Ureter (tissue), 1 donor: ENCODE measurements at places on chromosomes 5 and 9.

DNA sequence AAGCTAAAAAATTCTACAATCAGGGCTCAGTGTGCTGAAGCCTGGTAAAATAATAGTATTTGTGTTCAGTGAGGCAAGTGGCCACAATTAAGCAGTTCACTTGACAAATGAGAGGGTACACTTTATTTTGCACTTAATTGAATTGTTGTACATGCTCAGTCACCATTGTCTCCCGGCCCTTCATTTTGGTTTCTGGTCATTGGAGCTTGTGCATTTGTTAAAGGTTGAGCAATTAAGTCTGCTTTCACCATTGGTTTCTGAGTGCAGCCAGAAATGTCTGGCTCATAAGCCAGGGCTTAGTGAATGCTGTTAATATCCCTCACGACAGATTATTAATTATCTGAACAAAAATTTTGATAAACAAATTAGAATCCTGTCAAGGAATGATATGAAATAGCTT lies 89.6 kb downstream of the PRDM6 start:
- DNase-seq, result no peak

GRCh38 chr9:137087409-137087925 lies 682 bp downstream of the MAN1B1 start:
- DNase-seq, result no peak

GRCh38 chr9:129068990-129069861 lies 11.7 kb upstream of the DOLPP1 start:
- peak; percentile 57 for DNase-seq

DNA sequence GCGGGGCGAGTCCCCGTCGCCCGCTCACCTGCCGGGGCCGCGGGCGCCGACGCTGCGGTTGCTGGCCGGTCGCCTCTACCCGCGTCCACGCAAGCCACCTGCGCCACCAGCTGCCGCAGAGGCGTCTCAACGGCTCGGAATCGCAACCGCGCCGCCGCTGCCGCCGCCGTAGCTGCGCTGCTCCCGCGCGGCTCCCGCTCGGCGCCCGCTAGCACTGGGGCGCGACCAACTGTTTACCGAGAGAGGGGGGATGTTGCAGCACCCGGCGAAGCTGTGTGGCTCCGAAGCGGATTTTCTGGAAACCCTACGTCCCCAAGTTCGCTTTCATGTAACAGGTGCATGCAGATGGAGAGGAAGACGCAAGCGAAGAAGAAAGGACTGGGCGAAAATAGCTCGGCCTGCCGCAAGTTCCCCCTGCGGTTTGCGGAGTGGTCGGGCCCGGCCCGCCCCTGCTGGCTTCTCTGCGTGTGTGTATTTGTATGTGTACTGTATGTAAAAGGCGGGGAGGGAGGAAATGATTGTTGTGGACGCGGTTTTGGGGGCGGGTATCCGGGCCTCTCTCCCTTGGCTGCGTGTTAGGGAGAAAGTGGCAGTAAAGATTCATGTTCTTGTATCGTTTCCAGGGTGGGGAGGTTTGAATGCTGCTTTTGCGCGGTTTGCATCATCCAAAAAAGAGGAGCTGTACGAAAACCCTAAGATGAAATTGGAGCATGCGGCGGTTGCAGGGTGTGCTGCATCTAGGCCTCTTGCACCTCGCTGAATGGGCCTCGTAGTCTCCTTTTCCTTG lies at the start of gene PSIP1:
Gene PSIP1, minus strand, starts transcription at position 182 of the 787 bp plus-strand sequence. CDS start 782 bp downstream, outside the sequence.
- DNase-seq, result peak; percentile 77

DNA sequence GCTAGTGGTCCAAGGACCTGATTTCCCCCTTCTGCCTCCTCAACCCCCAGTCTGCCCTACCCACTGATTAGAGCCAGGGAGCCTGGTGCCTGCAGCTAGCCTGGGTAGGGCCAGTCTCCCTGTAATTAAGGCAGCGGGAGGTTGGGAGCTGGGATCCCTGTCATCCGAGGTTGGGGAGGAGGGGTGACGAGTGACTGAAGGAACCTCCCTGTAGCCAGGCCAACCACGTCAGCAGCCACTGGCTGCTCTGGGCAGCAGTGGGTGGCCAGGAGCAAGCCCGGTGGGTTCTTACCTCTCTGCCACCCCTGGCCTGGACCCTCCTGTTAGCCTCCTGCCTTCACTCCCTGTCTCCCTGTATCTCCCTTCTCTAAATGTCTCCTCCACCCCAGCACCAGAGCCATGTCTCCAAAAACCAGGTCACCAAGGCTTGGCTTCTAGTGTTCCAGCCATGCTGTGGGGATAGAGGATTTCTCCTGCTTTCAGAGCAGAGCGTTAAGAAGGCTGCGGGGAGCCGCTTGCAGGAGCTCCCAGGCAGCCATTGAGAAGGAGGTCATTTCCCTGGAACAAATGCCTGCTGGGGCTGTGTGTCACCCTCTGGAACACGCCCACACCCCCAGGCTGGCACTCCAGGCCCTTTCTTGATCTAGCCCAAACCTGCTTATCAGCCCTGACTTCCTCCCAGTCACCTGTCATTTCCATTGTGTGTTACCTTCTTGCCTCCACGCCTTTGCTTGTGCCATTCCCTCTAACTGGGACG lies 65.0 kb upstream of the GGTA1 start:
- peak; percentile 84 for DNase-seq

DNA sequence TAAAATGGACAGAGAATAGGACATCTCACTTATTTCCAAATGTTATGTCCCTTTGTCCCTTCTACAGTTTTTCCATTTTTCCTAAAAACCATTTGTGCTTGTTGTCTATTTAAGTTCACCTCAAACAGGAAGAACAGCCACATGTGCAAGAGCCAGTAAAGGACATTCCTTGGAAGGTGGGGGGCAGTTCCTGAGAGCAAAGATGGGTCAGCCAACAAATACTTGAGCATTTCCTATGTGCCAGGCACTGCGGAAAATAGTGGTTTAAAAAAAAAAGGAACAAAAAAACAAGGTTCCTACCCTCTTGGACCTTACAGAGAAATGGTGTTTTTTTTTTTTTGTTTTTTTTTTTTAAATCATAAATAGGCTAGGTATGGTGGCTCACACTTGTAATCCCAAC lies 26.8 kb downstream of the ANP32B start:
- DNase-seq, result no peak

DNA sequence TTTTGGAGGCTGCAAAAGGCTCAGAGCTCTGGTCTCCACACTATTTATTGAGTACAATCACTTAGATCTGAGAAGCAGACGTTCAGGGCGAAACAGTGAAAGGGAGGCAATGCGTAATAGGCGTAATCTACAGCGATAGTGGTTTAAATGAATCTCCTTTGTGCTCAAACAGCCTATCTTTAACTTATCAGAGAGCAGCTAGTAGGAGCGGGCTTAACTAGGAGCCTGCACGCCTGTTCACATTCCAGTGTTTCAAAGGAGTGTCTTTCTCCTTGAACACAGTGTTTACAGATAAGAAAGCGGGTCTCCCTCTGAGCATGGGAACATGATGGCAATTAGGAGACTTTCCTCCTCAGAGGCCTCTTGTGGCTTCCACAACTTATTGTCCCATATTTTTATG lies 49.4 kb downstream of the AP3B1 start:
- no peak for DNase-seq
